ENCODE measurements at places on chromosomes 4 and X.

GRCh38 chr4:148866666-148867065 lies 424.5 kb upstream of the NR3C2 start:
- DNase-seq, result no peak

DNA sequence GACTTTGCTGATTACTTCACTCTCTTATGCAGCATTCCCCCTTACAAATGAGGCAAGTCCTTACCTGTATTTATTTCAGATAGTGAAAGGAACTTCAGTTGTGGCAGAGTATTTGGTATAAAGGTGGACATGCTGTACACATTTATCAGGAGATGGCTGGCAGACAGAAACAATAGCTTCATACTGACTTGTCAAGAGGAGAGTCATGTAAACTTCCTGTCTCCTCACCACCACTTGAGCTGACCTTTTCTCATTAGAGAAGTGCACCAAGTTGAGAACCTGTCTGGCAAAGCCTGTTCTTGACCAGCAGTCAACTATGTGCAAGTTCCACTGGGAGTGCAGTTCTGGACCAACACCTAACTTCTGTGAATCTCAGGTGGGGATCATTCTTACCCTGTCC lies 80.8 kb downstream of the LARP1B start:
- DNase-seq, result no peak

DNA sequence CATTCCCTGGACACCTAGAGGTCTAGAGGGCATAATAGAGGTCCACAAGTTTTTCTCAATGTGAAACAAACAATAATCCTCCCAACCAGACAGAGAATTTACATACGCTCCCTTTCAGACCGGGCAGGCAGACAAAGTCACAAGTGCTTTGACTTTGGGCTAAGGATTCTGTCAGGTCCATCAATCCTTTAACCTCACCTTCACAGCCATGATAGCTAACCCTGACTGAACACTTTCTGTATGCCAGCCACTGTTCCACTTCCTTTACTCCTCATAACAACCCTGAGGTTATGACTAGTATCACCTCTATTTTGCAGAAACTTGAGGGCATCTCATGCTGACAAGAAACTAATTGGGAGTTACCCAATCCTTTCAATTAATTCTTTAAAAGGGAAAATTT lies 118.8 kb upstream of the AFF2 start:
- DNase-seq, result no peak

DNA sequence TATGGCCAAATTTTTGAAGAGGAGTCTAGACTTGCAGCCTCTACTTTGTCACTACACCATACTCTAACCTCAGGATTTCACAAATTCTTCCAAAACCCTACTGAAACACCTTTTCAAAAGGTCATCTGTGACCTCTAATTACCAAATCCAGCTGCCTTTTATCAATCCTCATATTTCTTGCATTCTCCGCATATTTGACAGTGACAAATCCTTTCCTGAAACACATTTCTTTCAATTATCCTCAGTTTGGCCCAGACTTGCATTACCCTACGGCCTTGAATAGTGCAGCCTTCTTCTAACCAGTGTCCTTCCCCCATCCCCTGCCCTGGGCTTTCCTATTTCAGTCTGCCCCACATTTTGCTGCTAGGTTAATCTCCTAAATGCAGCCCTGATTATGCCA lies 25.5 kb downstream of the MID2 start:
- no peak for DNase-seq

- no peak for DNase-seq
Observed at GRCh38 chr4:130186931-130187330, 1091.0 kb downstream of the C4orf33 start.

DNA sequence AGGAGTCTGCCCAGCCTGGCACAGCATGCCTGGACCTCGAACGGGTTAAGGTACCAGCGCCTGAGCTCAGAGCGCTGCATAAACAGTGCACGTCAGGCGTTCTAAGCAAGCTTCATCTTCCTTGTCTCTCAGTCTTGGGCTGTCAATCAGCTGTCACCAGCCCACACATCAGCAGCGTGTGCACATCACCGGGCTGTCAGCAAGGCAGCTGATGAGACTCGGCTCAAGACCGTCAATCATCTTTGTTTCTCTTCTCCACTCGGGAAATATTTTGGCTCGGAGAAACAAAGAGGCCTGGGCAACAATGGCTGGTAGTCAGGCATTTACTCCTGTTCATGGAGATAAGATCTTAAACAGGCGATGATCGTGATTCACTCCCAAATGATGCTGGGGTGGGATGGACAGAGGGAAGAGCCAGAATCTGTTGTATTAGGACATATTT lies 141.3 kb downstream of the LDB2 start:
- no peak for DNase-seq

GRCh38 chr4:110898290-110898689 lies 275.4 kb upstream of the PITX2 start:
- no peak for DNase-seq

DNA sequence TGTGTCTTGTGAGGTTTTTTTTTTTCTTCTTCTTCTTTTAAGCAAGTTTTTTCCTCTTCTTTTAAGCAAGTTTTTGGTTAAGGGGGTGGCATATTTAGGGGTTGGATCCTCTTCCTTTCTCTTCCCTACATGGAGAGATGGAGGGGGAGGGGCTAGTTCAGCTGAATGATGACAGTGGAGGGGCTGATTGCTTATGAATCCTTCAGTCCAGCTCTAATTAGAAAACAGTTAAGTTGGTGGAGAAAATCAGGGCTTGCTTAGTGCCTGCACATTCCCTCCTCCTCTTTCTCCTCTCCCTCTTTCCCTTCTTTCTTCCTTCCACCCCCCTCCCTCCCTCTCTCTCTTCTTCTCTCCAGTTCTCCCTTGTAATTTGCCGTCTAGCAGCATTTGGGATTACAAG lies 4.4 kb upstream of the HAND2 start:
- DNase-seq, result no peak

DNA sequence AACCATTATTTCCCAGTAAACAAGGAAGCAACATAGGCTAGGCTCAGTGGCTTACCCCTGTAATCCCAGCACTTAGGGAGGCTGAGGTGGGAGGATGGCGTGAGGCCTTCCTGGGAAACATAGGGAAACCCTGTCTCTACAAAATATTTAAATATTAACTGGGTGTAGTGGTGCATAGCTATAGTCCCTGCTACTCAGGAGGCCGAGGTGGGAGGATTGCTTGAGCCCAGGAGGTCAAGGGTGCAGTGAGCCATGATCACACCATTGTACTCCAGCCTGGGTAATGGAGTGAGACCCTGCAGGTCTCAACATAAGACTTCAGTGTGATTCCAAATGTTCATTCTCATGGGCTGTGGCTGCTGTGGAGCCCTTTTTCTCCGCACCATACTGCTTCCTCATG lies 34.9 kb downstream of the FHDC1 start:
- DNase-seq, result no peak

DNA sequence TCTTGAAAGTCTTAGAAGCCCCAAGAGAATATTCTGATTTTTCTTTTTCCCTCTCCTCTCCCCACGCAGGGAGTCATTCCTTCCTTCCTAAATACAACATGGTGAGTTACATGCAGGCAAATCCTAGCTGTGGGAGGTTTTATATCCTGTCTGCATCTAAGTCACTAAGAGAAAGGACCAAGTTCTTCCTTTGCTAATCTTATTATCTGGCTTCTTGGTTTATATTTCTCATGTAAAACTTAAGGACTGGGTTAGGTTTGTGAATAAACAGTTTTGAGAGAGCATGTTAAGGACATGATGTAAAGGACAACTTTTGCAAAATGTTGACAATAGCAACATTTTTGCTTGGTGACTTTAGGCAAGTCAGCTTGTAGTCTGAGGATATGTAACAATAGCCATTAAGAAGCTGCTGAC lies 5.1 kb upstream of the CXCL9 start:
- DNase-seq, result no peak

- no peak for DNase-seq
Observed at GRCh38 chr4:138734746-138735145, 280.8 kb upstream of the NOCT start.

GRCh38 chrX:75061701-75062100 lies 94.4 kb downstream of the ABCB7 start:
- no peak for DNase-seq

- DNase-seq, result no peak
Observed at GRCh38 chrX:113747274-113747973, 836.5 kb upstream of the HTR2C start.

DNA sequence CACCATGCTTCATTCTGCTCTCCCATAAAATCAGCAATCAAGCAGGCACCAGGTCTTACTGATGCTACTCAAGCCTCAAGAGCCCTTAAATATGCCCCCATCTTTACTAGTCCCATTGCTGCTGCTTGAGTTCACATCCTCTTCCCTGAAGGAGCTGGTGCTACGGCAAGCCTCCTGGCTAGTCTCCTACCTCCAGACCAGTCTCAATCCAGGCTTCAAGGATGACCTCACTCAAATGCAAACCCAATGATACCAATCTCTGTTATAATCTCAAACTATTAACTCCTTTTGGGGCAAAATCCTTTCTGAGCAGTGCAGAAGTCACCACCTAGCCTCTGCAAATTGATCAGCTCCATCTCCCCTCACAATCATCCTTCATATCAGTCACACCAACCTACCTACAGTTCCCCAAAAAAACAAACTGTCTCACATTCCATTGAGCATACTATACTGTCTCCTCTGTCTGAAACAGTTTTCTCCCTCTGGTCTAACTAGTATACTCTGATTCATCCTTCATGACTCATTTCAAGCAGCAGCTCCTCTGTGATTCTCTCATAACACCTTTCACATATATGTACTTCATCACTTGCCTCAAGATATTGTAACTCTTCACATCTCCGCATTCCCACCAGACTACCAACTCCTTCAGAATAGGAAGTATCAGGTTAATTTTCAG lies 30.0 kb downstream of the PAPSS1 start:
- DNase-seq, result no peak

GRCh38 chr4:112939901-112940300 lies 109.6 kb upstream of the ANK2 start:
- no peak for DNase-seq

GRCh38 chrX:38937926-38938325 lies 136.7 kb downstream of the MID1IP1 start:
- DNase-seq, result no peak

- no peak for DNase-seq
Observed at GRCh38 chr4:43766648-43767047, 682.0 kb downstream of the KCTD8 start.

DNA sequence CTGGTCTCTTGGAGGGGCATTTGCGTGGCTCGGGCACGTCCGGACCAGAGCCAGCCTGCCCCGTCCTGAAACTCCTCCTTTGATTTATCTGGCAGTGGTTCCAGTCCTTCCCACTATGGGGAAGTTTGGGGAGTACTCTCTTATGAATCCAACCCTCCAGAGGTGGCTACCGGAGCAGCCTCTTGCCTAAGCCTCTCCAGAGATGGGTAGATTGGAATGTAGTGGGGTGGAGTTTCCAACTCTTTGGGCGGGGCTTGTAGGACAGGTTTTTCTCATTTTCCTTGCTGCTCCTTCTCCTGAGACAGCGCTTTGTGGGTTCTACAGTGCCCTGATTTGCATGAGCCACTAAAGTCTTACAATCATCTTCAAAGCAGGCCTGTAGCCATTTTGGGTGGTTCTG lies 60.1 kb upstream of the XAGE1B start:
- DNase-seq, result no peak

- DNase-seq, result no peak
Observed at GRCh38 chrX:81586096-81586495, 384.2 kb downstream of the SH3BGRL start.

- no peak for DNase-seq
Observed at GRCh38 chr4:149841686-149842085, 26.0 kb upstream of the IQCM start.

DNA sequence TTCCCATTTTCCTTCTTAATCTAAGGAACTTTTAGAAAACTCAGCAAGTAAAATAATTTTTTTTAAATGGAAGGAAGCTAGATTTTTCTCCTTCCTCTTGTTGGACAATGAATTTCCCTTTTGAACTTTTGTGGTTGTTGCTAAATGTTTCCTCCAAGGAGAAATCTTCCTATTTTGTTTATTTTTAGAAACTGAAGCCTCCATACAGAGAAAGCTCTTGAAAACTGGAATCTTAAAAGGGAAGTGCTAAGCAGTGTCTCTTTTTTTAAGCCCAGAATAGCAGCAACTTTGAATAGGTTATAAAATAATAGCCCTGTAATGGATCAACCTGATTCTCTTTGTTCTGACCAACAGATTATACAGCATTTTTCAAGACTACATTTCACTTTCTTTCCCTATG lies 15.1 kb upstream of the DCLK2 start:
- no peak for DNase-seq

DNA sequence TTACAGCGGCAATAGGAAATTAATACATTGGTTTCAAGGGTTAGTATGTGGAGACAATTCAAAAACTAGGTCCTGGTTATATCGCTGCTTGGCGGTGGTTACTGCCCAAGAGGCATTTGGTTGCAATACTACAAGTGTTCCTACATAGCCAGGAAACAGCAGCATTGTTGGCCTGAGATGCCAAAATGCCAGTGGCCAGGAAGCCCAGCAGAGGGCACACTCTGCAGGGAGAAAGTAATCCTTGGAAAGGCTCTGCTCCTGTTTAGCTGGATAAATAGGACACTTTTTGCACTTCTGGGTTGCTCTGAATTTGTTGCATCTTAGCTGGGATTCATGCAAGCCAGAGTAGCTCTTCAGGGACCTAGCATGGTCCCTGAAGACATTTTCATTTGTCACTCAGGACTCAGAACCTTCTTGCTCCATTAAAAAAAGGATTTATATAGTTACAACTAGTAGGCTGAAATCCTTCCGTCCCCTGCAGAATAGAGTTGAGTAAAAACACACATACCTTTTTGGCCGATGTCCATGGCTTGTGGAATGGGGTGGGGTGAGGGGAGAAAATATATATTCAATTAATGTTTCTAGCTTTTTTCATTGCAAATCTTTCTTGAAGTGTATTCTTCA lies 8.1 kb upstream of the GPR119 start:
- DNase-seq, result no peak

DNA sequence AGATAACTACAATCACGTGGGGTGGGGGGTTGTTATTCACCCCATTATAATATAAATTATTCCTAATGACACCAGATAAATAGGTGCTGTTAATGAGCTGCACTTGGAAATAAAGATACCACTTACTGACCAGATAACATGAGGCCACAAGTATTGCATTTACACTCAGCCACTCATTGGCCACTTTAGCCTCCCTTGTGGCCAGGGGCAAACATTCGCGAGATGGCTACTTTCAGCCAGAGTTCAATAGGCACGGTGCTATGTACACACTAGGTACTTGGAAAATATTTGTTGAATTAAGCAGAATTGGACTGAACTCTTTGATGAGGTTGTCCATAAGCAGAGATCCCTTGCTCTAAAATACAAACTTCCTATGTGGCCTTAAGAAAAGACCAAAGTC lies 713.7 kb upstream of the TENM3 start:
- DNase-seq, result no peak

DNA sequence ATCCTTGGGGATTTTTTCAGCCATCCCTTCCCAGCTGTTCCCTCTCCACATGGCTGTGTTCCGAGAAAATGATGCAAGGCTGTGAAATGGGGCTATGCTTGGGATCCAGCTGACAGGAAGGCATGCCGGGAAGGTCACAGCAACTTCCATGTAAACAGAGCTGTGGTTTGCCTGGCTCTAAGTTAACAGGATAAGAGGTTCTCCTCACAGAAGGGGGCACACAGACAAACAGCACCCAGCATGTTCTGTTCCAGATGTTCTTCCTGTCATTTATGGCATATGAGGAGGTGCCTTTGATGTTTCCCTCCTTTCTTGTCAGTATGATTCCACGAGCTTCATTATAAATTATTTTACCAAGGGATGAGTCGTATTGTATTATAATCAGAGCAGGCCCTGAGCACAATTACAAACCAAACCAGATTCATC lies 220.7 kb downstream of the ANTXR2 start:
- no peak for DNase-seq

All from stimulated activated CD4-positive, alpha-beta T cell treated with anti-CD3 and anti-CD28 coated beads, TNF-alpha, amount 100 ng/mL, for 4 hours (primary cell).